AG04449 (cell line): ENCODE measurements at places on chromosomes 11 and 22.

DNA sequence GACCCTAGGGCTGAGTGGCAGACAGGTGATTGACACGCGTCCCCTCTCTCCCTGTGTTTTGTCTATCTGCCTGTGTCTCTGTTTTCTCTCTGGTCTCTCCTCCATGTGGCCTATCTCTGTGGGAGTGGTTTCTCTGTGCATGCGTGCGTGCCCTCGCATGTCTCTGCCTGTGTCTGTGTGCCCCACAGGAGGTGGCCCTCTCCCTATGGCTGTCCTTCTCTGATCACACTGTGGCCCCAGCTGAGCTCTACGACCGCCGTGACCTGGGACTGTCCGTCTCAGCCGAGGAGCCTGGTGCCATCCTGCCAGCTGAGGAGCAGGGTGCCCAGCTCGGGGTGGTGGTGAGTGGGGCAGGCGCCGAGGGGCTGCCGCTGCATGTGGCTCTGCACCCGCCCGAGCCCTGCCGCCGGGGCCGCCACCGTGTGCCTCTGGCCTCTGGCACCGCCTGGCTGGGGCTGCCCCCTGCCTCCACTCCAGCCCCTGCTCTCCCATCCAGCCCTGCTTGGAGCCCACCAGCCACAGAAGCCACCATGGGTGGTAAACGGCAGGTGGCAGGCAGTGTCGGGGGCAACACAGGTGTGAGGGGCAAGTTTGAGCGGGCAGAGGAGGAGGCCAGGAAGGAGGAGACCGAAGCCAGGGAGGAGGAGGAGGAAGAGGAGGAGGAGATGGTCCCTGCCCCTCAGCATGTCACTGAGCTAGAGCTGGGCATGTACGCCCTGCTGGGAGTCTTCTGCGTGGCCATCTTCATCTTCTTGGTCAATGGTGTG, 11.6 kb downstream of the TMEM132A start:
- no peak for DNase-seq

DNA sequence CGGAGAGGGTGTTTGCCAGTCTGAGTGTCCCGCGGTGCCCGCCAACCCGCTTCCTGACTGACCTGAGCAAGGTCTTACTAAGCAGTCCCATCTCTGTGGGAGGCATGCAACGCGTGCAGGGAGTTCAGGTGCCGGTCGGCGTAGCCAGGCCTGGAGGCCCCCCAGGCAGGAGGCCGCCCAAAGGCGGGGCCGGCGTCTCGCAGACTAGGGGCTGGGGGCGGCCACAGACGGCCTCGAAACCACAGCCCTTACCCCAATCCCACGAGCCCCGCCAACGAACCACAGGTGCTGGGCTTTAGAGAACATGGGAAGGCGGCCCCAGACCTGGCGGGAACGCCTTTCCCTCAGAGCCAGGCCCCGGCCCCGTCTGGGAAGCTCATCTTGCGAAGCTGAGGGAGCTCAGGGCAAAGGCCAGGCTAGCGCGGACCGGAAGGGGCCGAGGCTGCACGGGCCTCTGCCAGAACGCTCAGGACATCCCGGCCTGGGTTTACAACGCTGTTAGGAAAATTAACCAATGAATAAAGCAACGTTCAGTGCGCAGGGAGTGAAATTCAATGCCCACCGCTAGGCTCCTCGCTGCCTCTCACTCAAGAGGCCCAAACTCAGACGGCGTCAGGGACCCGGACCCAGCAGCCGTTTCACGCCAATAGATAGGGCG, 2.1 kb upstream of the MTFP1 start:
- no peak for DNase-seq

DNA sequence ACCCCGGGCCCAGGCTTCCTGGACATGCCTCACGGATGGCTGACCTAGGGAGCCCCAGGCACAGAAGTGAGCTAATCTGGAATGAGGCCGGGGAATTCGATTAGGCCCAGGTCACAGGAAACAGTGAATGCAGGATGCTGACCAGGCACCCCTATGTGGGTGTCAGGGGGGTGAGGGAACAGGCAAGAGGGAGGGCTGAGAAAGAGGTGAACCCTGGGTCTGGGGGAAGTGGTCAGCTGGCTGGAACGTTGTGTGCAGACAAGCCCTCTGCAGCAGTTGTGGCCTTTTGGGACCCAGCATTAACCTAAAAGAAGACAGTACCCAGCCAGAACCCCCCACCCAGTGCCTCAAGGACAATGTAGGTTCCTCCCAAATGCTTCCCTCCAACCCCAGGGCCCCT, 8.1 kb downstream of the SERHL2 start:
- no peak for DNase-seq

DNA sequence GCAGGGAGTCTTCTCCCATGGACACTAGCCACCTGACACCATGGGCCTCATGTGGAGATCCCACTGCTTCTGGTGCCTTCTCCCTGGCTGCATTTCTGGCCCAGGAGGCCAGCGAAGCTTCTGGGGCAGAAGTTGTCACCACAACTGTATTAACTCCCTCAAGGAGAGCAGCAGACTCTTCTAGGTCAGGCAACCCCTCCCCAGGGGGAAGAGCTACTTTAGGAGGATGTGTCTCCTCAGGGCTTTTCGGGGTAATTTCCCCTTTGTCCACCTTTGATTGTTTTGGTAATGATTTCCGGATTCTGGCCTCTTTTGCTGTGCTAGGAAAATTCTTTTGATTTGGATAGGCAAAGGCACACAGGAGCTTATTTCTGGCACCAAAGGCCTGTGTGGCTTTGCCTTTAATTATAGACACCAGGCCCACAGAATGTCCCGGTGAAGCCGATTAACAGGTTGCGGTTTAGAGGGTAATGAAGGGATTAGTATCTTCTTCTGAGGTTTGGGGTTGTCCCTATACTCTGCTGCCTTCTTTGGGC, 8.9 kb upstream of the UCP2 start:
- DNase-seq: no peak

- no peak for DNase-seq
Observed at GRCh38 chr11:789943-790342, at the start of gene CEND1. TSS of gene CEND1 (minus strand) at chr11:790090. CDS start at chr11:788576, 1,514 bp downstream.

GRCh38 chr11:21582791-21583190, 610.1 kb upstream of the ANO5 start:
- no peak for DNase-seq

DNA sequence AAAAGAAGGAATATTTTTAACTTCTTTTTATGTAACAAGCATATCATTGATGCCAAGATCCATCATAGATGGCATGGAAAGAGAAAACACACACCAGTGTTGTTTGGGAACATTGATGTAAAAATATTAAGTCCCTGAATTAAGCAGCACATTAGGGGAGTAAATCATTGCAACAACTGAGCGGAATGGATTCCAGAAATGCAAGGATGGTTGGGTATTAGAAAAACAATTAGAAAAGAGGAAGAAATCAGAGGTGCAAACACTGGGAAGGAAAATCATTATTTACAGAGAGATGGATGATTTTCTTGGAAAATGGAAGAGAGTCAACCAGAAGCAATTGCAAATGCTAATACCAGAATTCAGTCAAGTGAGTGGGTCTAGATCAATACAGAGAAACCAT, 8.1 kb downstream of the SMIM38 start:
- no peak for DNase-seq

GRCh38 chr11:3099178-3099577, 42.0 kb upstream of the CARS1 start:
- no peak for DNase-seq

DNA sequence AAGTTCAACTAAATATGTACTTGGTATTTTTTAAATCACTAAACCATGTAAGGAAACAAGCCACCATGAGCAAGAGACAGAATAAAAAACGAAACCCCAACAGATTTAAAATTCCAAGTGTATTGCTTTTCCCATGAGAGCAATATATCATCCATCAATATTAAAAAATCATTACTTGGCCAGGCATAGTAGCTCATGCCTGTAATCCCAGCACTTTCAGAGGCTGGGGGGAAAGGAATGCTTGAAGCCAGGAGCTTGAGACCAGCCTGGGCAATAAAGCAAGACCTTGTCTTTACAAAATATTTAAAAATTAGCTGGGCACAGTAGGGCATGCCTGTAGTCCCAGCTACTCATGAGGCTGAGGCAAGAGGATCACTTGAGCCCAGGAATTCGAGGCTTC, 190.8 kb downstream of the TTC28 start:
- no peak for DNase-seq

DNA sequence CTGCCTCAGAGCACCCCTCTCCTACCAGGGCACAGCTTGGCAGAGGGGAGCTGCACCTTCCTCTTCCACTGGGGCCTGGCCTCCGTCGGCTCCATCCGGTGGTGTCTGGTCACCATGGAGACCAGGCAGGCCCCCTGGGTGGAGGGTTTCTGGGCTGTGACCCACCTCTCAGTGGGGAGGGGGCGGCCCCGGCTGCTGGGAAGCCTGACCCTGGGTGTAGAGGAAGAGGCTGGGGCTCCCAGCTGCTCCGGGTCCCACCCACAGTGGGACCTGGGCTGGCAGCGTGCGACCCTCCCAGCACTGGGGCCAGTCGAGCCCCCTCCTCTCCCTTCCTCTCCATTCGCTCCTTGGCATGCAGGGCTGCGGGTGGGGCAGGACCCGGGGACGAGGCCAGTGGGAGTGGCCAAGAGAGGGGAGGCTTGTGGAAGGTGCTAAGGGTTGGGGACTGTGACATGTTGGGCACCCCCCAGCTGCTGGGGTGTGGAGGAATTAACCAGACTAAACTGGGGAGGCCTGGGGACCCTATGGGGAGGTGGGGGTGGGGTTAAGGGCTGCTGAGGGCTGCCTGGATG, 46.8 kb downstream of the BRSK2 start:
- DNase-seq: no peak
